ENCODE measurements at places on chromosomes 11 and 22.

DNA sequence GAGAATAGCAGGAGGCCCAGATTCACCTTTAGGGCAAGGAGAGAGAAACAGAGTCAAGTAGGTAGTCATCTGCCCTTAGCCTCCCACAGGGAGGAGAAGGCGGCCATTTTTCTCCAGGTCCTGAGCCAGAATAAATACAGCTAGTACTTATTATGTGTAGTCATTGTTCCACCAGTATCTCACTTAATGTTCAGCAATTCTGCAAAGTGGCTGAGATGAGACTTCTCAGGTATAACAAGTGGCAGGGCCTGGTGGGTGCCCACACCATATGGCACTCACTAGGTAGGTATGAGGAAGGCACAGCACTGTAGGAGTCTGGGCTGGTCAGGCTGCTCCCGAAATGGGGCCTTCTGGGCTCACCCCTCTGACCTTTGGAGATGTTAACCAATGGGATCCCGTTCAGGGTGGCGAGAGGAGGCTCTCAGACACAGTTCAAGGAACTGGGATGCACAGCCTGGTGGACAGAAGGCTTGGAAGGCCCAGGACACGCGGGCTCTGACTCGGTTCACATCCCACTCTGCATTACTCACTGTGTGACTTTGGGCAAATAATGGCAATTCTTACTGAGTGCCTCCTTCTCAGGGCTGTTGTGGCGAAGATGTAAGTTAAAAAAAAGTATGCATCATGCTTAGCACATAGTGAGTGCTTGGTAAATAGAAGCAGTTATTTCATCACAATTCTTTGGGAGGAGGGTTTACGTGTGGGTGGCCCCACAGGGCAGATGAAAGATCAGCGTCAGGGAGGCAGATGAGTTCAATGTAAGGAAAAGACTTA lies 25.1 kb downstream of the RTN4RL2 start:
- no peak for DNase-seq

DNA sequence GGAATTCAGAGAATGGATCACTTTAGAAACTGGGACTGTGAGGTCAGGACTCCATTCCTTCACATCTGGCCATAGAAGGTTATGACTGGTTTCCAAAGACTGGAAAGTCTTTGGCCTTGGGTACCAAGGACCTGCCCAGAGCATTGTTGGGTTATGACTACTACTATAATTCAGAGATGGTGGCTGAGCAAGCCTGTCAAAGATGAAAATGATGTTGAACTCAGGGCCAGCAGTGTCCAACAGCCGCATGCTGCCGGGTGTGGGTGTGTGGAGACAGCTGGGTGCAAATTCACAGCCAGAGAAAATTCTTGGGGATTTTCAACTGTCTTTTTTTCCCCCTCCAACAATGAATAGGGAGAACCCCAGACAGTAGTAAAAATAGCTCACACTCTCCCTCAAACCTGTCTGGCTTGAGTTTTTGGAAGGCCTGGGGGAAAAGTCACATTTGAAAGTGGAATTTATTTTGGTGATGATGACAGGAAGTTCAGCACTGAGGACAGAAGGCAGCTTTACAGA lies 166.8 kb upstream of the NCAM1 start:
- DNase-seq: no peak

DNA sequence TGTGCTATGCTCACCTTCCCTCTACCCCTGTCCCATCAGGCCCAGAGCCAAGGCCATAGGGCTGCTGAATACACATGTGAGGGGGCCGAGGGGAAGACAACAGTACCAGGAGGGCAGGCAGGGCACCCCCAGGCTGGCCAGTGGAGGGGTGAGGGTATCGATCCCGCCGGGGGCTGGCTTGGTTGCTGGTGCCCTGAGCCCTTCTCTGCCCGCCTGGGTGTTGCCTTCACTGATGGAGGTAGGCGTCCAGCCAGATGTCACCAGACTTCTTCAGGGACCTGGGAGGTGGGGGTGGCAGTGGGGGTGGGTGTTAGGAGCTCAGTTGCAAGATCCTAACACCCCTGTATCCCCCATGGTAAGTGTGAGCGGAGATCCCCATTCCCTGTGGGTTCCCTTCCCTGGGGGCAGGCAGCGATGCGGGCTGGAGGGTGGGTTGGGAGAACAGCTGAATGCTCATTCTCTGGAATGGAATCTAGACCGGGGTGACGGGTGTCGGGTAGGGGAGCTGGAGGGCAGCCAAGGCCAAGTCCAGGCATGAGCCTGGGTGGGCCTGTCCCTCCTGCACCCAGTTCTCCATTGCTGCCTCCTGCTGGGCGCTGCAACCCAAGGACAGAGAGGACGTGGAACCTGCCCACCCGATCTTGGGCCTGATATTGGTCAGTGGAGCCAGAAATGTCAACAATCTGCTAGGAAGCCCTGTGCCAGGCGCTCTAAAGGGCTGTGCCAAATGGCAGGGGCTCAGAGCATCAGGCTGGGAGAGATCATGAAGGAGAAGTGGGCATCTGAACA lies 17.6 kb downstream of the FADS3 start:
- no peak for DNase-seq

DNA sequence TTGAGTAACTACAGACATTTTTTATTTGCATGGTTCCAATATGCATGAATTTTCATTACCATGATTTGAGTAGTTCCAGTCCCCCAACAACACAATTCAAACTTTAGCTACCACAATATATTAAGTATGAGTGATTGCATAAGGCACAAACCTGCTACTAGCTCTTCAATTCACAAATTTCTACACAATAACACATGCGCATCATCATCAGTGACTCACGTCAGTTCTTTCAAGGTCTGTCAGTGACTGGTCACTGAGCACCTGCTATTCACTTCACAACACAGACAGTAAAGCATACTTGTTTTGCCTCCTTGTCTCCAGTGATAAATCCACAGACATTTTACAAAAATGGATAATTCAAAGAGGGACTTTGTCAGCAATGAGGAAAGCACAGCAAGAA lies 435.1 kb upstream of the CCDC90B start:
- DNase-seq: no peak

DNA sequence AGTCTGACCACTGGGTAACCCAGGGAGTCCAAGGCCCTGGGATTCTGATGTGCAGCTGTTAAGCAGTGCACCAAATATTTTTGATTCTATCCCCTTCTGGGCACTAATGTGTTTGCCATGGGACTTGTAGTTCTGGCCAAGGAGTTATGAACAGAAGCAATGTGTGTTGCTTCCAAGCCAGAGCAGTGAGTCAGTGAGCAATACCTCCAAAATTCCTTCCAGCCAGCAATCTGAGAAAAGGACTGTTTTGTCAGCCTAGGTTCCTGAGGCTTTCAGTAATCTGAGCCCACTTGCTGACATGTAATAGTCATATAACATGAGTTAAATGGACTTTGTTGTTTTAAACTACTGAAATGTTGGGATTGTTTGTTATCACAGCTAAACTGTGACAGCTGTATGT lies 311.4 kb downstream of the NELL1 start:
- DNase-seq: no peak

GRCh38 chr22:23098230-23098705 lies 27.9 kb downstream of the GNAZ start:
- no peak for DNase-seq

DNA sequence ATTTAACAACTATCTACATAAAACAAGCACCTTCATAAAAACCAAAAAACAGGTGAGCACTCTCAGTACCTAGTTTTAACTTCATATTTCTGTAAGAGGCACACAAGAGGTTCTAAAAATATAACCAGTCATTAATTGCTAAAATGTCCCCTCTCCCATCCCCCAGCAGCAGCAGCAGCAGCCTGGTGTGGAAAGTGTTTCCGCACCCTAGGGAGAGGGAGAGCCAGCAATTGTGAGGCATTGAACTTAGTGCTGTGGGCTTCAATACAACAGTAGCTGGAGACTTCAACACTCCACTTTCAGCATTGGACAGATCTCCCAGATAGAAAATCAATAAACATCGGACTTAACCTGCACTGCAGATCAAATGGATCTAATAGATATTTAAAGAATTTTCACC lies 1158.5 kb downstream of the JRKL start:
- DNase-seq: no peak

GRCh38 chr22:32781695-32782094 lies 19.8 kb upstream of the TIMP3 start:
- DNase-seq: no peak
